AG09309 (cell line): ENCODE measurements at places on chromosomes 12 and 14.

- peak; percentile 81 for DNase-seq
Observed at GRCh38 chr12:110224379-110225304, 56.4 kb upstream of the ATP2A2 start.

DNA sequence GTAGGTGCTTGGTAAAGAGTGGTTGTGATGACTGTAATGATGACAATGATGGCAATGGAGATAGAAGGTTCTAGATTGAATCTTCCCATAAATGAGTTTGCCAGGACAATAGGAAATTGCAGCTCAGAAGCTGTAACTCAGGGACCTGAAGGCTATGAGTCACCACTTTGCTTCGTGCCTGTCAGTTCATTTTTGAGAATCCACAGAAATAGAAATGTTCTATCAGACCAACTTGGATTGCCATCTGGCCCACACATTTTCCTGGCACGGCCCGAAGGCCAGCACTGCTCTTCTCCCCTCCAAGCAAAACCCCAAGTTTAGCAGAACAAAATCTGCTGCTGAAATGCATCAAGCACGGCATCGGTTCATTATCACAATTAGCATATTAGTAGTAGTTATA lies 1127.0 kb downstream of the BCL11B start:
- DNase-seq, result no peak

GRCh38 chr12:4001841-4002240 lies 128.6 kb upstream of the PARP11 start:
- DNase-seq, result no peak

GRCh38 chr12:8852119-8852518 lies 29.7 kb downstream of the A2ML1 start:
- no peak for DNase-seq

DNA sequence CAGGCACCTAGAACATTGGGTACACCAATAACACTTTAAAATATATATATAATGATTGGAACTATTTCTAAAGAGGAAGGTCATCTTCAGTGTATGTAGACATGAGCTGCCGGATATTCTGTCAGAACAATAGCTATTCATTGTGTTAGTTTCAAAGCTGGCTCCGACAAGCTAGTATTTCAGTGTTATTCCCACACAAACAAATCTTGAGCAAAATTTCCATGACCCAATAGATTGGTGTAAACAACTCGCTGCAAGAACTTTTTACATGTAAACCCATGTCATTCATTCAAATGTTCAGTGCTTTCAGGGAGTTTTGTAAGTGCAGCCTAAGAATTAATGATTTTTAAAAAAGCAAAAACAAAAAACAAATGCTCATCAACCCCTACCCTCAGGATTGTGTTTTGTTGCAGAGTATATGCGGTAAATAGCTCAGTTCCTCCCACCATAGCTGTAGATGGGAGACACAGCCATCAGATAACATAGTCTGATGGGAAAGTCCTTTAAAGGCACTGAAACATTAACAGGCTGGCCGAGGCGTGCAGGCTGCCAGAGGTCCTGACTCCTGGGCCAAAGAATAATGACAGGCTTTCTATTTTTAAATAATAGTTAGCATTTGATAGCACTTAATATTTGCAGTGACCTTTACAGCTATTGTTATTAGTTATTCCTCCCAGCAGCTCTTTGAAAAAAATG lies 150.3 kb upstream of the ARHGAP5 start:
- no peak for DNase-seq

GRCh38 chr12:24707334-24707733 lies 241.6 kb downstream of the BCAT1 start:
- DNase-seq, result no peak

DNA sequence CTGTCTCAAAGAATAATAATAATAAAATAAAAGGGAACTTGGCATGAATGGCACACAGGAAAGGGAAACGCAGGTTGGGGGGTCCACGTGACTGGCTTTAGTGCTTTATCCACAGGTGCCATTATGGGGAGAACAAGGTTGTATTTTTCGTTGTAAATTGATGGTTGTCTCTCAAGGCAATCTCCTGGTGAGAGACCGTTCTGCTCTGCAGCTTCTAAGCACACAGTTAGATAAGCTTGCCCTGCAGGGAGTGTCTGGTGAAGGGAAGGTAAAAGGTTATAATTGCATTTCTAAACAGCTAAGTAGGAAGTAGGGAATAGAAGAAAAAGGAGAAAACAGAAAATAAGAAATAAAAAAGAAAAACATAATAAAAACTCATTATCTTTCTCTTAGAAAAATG lies 69.1 kb upstream of the CPSF6 start:
- no peak for DNase-seq

DNA sequence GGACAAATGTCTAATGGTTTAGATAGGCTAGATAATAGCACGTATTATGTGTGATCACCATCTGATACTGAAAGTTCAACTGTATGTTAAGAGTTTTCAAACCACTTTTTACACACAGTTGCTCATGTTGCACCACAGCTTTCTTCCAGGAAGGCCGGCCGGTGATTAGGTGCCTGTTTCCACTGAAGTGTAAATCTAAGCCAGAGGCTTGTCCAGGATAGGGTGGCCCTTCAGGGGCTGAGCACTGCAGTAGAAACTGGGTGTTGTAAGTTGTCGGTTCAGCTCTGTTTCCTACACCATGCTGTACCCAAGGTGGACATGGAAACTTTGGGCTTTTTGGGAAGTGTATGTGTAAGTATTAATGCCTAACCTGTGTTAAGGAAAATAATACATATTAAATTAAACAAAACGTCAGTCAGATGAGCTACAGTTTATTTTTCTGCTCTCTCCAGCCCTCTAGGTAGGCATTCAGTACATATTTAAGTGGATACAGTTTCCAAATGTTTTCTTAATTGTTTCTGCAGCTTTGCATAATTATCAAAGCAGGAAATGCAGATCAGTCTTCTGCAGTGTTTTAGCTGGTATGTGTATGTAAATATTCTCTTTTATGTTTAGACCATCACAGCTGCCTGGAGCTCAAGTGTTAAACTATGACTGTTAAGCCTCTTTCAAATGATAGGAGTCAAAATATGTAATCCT lies 30.9 kb downstream of the TDP1 start:
- no peak for DNase-seq
